ENCODE measurements at places on chromosomes 12 and 14.

GRCh38 chr14:74014299-74014698, 4.8 kb downstream of the ENTPD5 start:
- no peak for DNase-seq

- peak; percentile 96 for DNase-seq
These were observed 169.9 kb upstream of the HIF1A start for GRCh38 chr14:61525293-61526011.

DNA sequence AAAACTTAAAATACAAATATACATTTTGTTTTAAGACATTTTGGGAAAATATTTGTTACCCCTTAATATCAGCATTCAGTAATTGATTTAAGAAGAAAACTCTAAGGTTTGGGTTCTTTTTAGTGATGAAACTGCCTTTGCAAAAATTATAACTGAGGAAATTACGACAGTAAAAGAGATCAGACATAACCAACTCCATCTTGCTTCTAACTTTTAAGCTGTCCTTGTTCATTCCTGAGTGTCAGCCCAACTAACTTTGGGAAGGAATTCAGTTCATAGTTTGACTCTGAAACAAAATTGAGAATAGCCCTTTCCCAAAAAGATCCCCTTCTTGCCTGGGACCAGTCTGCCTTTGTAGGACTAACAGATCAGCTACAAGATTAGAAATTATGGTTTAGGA, 93.0 kb downstream of the TMTC1 start:
- no peak for DNase-seq

GRCh38 chr12:24851341-24851740, 97.6 kb downstream of the BCAT1 start:
- no peak for DNase-seq

GRCh38 chr12:10641735-10642500, 28.5 kb upstream of the MAGOHB start:
- no peak for DNase-seq

DNA sequence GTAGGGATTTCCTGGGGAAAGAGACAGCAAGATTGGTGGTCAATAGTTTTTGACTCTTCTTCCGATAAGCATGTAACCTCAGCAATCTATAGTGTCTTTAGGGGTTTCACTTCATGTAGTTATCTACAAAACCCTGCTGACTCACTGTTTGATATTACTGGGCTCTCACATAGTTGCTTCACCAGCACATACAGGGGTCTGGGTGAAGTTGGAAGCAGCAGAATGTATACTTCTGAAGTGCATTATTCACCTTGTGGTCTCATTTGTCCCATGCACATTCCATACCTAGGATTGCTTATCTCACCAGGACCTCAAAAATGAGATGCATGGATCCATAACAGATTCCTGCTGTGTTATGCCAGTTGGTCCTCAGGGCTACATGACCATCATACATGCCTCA, 280.0 kb downstream of the LRIG3 start:
- no peak for DNase-seq

DNA sequence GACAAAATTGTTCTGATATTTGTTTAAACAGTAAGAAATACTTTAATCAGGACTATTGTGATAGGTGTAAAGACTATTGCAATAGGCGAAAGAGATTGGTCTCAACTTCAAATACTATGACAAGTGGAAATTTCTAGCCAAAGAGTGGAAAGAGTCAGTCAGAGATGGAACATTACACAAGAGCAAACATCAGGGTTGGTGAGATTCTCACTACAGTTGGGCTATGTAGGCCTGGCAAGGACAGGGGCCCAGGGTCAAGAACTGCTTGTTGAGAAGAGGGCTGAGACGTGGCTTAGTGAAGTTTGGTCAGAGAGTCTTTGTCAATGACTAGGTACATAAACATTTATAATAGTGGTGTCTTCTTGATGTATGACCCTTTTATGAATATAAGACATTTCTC, 19.4 kb downstream of the CAND1 start:
- no peak for DNase-seq

- DNase-seq = no peak
These were observed 5.1 kb downstream of the ARF6 start for GRCh38 chr14:49897965-49898364.

DNA sequence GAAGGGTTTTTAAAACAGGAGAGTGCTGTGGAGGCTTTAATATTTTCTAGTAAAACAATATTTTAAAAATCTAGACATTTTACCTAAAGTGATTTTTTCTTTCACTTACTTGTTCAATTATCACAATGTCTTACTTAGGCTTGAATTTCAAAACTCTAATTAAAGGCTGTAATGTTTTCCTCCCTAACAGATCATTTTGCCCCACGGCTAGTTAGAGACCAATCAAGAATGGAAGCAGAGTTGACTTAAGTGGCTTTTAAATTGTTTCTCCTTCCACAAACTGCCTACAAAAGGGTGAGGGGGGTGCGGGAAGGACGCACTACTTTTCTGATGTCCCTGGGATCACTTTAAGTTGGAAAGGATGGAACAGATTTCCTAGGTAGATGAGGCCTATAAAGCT, 9.5 kb upstream of the CFL2 start:
- DNase-seq = no peak

GRCh38 chr14:30971586-30971985, 53.9 kb upstream of the AP4S1 start:
- DNase-seq = no peak

- DNase-seq = no peak
These were observed 84.1 kb upstream of the TRAF3 start for GRCh38 chr14:102693006-102693755.

DNA sequence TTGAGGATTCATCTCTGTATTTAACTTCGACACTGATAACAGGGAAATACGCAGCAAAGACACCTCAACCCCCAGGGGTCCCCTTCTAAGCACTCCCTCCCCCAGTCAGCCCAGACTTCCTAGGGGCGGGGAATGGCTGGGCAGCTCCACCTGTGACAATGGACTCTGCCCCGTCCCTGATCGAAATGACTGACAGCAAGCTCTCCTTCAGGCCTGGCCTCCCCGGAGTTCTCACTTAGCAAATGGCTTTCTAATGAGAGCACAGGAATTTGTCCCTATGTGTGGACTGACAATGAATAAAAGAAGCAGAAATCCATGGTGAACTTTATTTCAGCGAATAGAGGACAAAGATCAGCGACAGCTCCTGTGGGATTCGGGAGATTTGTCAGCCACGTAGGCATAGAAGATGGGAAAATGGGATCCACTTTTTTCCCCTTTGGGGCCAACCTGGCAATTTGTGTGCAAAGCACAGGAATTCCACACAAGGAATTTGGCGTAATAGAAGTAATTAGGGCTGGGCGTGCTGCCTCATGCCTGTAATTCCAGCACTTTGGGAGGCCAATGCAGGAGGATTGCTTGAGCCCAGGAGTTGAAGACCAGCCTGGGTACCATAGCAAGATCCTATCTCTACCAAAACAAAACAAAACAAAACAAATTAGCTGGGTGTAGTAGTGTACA, 63.8 kb downstream of the TNFAIP2 start:
- no peak for DNase-seq

- DNase-seq = no peak
These were observed 125.8 kb downstream of the SLC38A4 start for GRCh38 chr12:46699986-46700385.

DNA sequence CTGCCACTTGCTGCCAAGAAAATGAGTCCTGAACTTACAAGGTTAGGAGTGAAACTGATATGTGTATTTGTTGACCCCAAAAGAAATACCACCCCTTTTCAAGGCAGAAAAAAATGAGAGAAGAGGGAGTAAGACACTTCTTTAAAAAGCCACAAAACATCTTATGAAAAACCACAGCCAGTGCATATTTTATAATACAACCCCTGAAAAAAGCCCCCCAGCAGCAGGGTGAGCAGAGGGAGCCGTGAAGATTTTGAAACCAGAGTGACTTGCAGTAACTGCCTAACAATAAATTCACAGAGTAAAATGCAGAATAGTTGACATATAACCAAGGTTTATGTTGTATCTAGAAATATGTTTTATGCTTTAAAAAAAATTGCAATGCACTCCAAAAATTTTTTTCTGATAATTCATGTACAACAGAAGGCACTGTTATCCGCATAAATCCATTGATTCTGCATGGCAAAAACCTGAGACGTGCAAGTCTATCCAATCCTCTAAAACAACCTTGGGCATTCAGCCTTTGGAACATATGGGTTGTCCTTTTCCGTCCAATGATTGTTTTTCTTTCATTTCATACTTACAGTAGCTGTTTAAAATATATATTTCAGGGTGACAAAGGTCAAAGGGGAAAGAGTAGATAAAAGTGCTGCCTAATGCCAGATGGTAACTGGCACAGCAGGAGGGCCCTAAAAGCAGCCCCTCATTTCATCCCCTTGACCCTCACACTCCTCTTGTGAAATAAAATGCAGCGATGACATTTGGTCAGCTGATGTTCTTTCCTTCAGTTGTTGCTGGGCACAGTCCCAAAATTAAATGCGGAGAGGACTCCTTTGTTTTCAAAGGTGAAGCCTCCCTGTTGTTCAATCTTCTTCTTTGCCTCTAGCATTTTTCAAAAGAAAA, 65.3 kb downstream of the IPO8 start:
- no peak for DNase-seq

DNA sequence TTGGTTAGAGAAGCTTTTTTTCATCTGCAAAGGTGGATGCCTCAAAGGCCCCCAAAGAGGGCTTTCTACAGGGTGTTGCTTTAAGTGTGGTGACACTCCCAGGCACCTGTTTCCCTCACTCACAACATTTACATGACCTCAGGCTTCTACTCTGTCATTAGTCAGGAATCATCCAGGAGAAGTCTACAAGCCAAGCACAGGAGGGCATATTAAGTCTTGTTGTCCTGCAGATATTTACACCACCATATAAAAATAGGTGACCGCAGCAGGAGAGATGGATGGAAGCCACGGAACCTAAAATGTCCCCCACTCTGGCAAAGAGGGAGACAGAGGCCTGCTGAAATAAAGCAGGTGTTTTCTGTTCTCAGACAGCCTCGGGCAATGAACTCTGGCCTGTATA, 7.5 kb upstream of the DPF3 start:
- no peak for DNase-seq

DNA sequence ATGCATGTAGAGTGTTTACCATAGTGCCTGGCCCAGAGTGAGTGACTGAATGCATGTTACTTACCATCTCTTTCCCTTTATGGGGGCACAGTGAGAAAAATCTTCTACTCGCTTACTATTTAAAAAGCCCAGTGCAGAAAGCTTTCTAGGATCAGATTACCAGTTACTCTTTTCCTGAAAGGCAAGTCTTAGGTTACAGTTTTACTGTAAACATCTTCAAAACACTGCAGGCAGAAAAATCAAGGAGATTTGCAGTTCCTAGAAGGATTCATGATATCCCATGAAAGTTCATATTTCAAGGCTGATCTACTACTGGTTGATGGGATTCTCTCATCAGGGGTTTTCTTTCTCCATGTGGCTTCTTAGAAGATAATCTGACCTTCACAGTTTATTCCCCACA, 29.3 kb upstream of the DAAM1 start:
- no peak for DNase-seq

DNA sequence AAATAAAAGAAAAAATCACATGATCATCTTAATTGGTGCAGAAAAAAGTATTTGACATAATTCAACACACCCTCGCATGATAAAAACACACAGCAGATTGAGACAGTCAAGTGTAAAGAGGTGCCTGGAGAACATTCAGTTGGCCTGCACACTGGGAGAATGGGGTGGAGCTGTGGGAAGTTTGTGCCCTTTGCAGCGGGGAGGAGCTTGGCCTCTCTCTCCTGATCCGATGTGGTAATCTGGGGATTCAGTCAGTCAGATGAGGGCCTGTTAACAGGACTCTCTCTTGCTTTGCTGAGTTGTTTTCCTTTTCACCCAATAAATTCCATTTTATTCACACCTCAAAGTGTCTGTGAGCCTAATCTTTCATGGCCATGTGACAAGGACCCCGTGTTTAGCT, 5.9 kb downstream of the SERPINA6 start:
- no peak for DNase-seq

DNA sequence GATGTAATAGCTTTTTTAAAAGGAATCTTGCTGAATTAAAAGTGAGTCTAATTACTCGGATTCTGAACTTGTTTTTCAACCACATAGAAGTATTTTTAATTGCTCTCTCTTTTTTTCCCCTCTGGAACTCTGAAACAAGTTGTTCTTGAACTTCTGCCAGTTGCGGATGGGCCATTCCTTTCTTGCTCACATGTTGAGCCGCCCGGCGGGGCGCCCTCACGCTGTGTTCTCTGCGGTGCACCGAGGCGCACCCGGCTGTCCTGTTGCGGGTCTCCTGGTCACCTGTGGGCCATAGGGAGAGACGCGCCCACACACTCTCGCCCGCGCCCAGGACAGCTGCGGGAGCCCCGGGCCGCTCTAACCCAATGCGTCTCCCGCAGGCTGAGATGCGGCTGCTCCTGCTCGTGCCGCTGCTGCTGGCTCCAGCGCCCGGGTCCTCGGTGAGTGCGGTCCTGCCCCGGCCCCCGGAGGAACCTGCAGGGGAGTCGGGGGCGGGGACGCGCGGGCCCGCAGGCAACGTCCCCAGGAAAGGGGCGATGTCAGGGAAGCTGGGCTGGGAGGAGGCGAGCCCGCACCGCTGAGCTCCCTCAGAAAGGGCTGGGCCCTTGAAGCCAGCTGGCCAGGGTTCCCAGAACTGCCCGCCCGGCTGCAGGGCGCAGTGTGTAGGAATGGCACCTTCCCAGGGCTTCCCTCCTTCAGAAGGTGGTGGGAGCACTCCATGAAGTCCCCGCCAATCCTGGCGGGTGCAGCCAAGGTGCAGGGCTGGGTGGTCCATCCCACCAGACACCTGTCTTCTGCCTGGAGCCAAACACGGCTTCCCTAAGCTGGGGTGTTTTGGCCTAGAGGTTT, 2.3 kb downstream of the PAPLN start:
- DNase-seq = no peak

- DNase-seq = no peak
These were observed 1263.0 kb downstream of the LRFN5 start for GRCh38 chr14:42869681-42870080.

- no peak for DNase-seq
These were observed 11.3 kb downstream of the AMN start for GRCh38 chr14:102933618-102934231.

GRCh38 chr14:68703093-68703492, 89.8 kb downstream of the ZFP36L1 start:
- peak; percentile 28 for DNase-seq

- DNase-seq = no peak
These were observed 20.0 kb upstream of the DNAH10 start for GRCh38 chr12:123741937-123742572.

All from activated CD4-positive, alpha-beta T cell treated with anti-CD3 and anti-CD28 coated beads, Interleukin-2, amount 50 U/mL, for 16 hours (primary cell).